ENCODE measurements at places on chromosomes 6 and 20.

GRCh38 chr6:24415753-24416152 lies 13.0 kb downstream of the MRS2 start:
- no peak for DNase-seq

GRCh38 chr6:63589952-63590411 lies 17.7 kb downstream of the LOC128125822 start:
- DNase-seq: no peak

DNA sequence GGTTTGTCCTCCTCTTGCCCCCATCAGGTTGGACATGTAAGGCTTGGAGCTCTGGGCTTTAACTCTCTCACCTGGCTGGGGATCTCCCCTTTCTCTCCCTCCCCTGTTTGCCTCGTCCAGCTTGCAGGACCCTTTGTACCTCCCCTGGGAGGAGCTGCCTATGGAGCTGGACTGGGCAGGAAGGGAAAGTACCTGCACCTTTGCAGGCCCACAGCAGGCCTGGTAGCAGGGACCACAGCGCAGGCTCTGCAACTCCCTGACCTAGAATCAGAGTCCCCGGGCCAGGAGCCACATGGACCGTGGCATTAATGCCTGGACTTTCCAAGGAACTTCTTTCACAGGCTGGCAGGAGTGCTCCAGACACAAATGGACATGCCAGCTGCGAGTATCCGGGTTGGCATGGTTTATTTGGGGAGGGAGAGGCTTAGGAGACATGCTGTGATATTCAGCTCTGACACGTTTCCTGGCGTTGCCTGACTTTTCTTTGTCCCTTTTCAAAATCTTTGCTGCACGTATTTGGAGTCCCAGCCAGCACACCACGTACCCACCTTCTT lies 268.5 kb upstream of the EXOC2 start:
- no peak for DNase-seq

- DNase-seq: no peak
Observed at GRCh38 chr6:30322527-30323501, 3.9 kb upstream of the TRIM39 start.

GRCh38 chr6:7649037-7649810 lies 59.2 kb downstream of the SNRNP48 start:
- DNase-seq: no peak

- DNase-seq: no peak
Observed at GRCh38 chr6:56101141-56101553, 146.2 kb downstream of the COL21A1 start.

GRCh38 chr20:2738331-2739041 lies 45.9 kb downstream of the EBF4 start:
- DNase-seq: no peak

GRCh38 chr6:110979565-110980101 lies 2.2 kb upstream of the RPF2 start:
- DNase-seq: no peak

DNA sequence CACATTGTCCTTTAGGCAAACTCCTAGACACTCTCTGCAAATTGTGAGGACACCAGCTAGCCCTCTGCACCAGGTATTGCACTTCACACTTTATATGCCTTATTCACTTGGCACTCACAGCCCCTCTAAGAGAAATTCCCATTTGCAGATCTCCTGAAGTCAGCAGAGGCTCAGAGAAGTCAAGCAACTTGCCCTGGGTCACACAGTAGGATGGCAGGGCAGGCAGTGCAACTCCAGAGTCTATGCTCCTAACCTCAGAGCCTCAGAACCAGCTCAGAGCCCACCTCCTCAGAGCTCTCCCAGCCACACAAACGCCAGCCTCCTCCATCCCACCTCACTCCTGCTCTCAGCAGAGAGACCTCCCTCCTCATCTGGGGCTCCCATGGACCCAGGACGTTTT lies 52.4 kb upstream of the BLCAP start:
- DNase-seq: no peak

GRCh38 chr6:100461278-100461916 lies 3.3 kb downstream of the SIM1 start:
- DNase-seq: no peak

DNA sequence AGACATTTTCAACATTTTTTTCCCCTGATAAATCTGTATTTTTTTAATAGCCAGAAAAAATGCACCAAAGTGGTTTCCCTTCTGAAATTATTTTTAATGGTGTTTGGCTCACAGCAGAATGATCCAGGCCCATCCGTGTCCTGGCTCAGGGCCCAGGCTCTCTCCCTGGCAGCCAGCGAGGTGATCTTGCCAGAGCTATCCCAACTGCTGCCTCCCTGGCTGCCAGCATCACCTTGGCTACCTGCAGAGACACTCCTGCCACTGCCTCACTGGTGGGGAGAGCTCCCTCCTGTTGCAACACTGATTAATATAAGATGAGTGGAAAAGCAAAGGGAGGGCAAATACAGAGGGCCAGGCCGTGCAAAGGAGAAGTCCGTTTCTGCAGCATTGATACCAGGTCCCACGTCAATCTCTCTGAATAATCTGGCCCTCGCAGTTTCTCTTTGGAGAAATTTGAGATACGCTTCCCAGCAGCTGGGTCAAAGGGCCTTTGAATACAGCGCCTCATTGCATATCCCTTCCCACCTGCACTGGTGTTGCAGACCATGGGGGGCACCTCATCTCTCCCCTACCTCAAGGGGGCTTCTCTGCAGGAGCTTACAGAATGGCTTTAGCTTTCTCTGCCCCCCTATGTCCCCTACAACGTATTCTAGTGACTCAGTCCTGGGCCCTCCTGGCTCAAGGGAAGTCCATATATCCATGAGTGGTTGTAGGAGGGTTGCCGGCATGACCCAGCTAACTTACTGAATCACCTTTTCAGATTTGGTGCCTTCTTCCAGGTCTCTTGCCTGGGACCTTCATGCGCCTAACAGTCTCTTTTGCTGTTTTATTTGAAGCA lies 12.8 kb upstream of the DSTN start:
- DNase-seq: no peak

- DNase-seq: no peak
Observed at GRCh38 chr6:85372188-85372914, 77.5 kb upstream of the NT5E start.

DNA sequence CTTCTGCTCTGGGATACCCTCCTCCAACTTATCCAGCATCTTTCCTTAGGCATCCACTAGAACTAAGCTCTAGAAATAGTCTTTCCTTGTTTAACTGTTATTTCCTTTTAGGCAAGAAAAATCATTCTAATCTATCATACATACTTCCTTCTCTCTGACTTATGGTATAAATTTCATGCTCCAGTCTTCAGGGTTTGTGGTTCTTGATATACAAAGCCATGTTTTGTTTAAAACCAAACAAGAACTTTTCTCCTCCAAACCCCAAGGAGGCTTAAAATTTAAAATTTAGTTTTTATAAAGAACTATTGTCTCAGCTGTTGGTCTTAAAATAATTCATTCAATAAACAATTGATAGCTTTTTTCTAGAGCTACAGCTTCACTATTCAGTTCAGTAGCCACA lies 77.2 kb downstream of the CD164 start:
- no peak for DNase-seq

DNA sequence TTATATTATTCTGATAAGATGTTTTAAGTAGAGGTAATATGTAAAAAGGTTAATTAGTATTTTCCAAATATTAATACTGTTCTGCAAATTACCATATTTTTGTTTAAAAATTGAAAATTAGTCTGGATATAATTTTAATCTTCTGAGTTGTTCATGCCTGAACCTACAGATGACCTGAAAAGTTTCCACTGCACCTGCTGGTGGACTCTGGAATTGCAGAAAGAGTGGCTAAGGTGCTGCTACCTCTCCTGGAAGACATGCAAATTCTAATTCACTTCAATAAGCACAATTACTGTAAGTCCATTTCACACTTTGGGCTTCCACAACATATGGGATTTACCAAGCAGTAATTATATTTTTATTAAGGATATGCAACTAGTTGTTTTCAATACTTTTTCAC lies 77.7 kb upstream of the OLIG3 start:
- peak; percentile 33 for DNase-seq

- DNase-seq: no peak
Observed at GRCh38 chr6:132515386-132515785, 2.5 kb upstream of the STX7 start.

DNA sequence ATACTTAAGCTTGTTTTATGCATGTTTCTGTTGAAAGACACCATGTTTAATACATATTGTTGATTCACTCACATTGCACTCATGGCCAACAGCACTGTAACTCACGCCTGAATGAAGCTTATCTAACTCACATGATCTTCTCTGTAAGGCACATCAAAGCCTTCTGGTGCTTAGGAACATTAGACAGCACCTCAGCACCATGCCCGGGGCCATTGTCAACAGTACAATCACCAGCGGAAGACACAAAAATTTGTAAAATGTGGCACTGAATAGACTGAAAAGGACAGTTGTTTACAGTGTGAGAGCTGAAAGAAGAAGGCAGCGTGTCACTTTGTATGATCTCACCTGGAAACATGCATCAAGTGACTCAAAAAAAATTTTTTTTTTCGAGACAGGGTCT lies 8.9 kb upstream of the TCF15 start:
- DNase-seq: no peak

DNA sequence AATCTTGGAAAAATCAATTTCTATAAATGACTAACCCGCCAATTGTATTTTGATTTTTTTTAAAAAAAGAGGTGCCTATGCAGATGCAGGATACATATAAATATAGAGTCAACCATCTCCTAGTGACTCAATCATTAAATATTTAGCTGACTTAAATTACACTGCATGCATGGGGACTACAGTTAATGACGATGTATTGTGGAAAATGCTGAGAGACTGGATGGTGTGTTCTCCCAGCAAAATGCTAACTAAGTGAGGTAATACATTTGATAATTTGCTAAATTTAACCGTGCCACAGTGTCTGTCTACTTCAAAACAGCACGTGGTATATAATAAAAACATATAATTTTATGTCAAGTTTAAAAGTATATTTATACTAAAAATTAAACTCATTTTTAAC lies 341.6 kb downstream of the PRKN start:
- no peak for DNase-seq

- DNase-seq: no peak
Observed at GRCh38 chr6:3813150-3813780, 35.9 kb upstream of the FAM50B start.

DNA sequence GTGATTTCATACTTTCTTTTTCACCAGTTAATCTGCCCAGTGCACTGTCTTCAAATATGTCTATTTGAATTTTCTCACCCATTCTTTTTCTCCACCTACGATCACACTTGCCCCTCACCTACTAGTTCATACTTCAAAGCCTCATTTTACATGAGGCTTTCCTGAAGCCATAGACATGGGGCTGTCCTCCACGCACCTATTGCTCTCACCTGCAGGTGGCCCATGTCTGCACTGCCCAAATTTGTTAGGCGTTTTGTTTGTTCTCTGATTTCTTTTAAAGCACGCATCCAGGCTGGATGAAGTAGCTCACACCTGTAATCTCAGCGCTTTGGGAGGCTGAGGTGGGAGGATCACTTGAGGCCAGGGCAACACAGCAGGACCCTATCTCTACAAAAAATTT lies 106.8 kb upstream of the RIPOR2 start:
- DNase-seq: no peak

GRCh38 chr6:39387785-39388184 lies 65.3 kb upstream of the KCNK16 start:
- DNase-seq: no peak

GRCh38 chr6:14428269-14428668 lies 310.7 kb downstream of the CD83 start:
- DNase-seq: no peak

DNA sequence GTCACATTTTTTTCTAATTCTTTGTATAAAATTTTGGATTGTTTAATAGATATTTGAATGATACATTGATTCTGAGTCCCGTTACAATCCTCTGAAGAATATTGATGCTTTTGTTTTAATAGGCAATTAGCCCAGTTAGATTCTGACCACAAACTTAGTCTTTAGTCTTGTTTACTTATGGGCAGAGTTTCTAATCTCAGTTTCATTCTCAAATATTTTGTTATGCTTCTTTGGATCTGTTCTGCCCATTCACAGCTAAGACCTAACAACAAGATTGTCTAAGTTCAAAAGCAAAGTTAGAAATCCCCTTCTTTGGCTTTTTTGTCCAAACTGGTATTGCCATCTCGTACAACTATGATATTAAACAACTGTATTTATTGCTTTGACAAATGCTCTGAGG lies 58.0 kb downstream of the TBXT start:
- DNase-seq: no peak

- DNase-seq: no peak
Observed at GRCh38 chr6:142838821-142839685, 105.9 kb downstream of the HIVEP2 start.

DNA sequence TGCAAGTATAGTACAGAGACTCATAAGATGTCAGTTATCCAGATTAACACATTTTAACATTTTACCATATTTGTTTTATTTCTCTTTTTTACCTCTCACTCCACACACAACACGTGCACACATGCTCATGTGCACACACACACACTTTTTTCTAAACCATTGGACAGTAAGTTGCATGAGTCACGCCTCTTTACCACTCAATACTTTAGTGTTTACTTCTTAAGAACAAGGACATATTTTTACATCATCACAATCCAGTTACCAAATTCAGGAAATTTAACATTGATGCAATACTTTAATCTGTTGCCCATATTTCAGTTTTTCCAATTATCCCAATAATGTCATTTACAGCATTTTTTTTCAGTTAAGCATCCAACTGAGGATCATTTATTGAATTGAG lies 109.0 kb downstream of the RIN2 start:
- DNase-seq: no peak

DNA sequence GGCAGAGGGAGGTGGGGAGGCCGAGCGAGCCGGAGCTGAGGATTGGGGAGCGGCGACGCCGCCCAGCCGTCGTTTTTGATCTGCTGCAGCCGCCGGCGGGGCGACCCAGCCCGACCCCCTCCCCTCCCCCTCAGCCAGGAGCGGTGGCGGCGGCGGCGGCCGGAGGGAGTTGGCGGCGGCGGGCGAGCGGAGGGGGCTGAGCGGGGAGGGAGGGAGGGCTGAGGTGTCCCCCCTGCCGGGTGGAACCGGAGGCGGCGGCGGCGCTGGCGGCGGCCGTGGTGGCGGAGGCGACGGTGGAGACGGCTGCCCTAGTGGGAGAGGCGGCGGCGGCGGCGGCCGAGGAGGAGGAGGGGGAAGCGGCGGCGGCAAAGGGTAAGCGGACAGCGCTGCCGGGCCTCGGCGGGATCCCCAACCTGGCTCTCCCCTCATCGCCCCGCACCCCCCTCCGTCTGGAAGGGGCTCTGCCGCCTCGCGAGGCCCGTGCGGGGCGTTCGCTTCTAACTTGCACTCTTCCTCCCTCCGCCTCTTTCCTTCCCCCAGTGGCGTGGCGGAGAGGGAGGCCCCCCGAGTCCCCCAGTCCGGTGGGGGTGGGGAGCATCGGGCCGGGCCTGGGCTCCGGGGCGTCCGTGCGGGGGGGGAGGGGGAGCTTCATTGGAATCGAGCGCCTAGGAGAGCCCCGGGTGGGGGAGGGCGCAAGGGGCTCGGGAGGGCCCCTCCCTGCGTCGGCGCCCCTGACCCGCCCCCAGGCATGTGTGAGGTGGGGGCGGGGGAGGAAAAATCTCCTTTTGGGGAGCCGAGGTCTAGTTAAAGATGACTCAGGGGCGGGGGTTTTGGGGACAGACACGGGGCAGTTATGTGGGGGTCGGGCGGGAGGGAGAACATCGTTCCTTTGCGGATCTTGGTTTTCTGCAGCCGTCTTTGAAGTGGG lies at the start of gene TAB2:
TAB2 (plus strand) TSS at position 69 of the 928 bp plus-strand sequence. CDS start 52,286 bp downstream, outside the sequence.
- peak; percentile 93 for DNase-seq

- DNase-seq: no peak
Observed at GRCh38 chr20:17161673-17162481, 65.0 kb upstream of the PCSK2 start.

GRCh38 chr6:50974319-50974718 lies 155.6 kb downstream of the TFAP2B start:
- no peak for DNase-seq

All from stimulated activated naive CD8-positive, alpha-beta T cell treated with anti-CD3 and anti-CD28 coated beads, Interleukin-15, amount 100 ng/mL, for 72 hours (primary cell).